ENCODE measurements at places on chromosomes 16 and 17.
A peak's percentile ranks its signal among the peaks of the same experiment; 100 is the strongest.

DNA sequence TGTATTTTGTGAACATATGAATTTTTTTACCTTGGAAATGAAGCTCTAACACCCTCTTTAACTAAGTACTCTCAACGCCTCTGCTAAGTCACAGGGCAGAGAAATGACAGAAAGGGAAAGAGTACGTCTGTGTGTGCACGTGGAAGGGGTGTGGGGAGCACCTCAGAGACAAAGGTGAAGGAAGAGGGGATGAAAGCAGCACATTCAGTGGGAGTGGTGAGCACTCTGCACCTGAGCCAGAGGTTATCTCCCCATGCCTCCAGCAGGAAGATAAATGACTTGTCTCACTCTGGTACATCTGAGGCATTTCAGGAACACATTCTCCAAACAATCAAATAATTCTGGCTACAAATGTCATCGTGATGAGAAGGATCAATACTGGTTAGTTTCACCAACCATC lies 15.0 kb downstream of the GNA13 start:
- DNase-seq: no peak

DNA sequence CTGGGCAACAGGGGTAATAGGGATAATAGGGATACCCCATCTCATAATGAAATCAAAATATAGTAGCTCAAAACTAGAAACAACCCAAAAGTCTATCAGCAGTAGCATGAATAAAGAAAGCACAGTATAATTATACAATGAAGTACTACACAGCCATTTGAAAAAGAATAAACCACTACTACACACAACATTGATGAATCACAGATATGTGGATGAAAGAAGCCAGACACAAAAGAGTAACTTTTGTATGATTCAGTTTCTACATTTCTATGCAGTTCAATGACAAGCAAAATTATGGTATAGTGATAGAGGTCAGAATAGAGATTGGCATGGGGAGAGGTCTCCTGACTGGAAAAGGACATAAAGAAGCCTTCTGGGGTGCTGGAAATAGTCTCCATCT lies 2.8 kb upstream of the HOXB13 start:
- no peak for DNase-seq

- no peak for DNase-seq
These were observed 33.4 kb downstream of the CDH13 start for GRCh38 chr16:82660075-82660645.

- no peak for DNase-seq
These were observed 31.4 kb downstream of the WWP2 start for GRCh38 chr16:69793526-69793925.

DNA sequence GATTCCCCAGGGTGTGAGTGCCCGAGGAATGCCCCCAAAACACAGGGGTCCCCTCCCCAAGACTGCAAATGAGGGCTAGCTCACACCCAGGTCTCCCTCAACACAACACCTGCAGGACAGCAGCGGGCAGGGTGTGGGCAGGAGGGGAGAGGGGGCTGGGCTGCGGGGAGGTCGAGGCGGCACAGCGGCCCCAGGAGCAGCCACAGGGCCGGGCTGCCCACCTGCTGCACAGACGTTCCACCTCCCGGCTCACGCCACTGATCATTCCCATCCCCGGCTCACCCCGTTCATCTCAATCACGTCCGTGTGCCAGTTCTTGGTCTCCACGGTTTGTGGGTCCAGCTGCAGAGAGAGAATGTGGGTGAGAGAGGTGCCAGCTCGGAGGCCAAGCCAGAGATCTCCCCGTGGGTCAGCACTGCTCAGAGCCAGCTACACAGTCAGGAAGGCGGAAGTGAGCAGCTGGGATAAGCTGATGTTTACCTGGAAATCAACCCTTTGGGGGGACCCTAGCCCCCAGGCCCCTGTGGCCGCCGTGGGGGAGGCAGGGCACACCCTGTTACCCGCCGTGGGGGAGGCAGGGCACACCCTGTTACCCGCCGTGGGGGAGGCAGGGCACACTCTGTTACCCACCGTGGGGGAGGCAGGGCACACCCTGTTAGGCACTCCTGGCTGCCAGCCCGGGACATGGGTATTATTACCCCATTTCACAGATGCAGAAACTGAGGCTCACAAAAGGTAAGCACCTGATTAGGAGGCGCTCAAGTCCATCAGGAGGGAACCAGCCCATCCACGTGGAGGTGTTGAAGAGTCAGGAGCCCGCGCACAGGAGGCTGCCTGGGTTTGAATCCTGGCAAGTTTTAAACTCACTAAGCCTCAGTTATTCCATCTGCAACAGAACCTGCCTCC lies 16.1 kb downstream of the TIMM22 start:
- DNase-seq: no peak

DNA sequence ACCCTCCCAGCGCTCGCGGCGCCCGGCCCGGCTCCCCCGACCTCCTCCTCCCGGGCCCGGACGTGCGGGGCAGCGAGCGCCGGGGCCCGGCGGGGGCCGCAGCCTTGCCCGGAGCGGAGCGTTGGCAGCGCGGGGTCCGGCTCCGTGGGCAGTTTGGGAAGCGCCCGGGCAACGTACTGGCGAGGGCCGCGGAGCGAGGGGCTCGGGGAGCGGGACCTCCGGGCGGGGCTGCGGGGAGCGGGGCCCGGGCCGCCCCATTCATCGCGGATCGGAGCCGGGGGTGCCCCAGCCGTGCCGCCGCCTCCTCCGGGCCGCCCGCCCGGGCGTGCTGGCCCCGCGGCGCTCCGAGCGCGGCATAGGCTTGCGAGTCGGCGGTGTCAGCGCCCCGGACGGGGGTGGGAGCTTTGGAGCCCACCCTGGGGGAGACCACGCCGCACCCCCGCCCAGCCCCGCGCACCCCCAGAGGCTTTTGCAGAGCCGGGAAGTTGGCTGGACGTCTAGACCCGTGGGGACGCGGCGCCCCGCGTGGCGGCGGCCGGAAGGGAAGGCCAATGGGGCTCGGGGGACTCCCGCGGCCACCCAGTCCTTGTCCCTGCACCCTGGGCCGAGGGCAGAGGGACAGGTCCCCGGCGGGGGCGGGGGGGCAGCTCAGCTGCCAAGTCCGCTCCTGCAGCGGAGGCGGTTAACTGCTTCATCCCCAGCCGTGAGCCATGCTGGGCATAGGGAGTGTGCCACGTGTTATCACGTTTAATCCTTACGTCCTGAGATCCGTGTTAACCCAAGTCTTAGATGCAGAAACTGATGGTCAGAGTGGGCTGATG lies 852 bp downstream of the ZNF469 start:
- no peak for DNase-seq

- no peak for DNase-seq
These were observed 58.5 kb downstream of the HS3ST3B1 start for GRCh38 chr17:14359163-14360020.

DNA sequence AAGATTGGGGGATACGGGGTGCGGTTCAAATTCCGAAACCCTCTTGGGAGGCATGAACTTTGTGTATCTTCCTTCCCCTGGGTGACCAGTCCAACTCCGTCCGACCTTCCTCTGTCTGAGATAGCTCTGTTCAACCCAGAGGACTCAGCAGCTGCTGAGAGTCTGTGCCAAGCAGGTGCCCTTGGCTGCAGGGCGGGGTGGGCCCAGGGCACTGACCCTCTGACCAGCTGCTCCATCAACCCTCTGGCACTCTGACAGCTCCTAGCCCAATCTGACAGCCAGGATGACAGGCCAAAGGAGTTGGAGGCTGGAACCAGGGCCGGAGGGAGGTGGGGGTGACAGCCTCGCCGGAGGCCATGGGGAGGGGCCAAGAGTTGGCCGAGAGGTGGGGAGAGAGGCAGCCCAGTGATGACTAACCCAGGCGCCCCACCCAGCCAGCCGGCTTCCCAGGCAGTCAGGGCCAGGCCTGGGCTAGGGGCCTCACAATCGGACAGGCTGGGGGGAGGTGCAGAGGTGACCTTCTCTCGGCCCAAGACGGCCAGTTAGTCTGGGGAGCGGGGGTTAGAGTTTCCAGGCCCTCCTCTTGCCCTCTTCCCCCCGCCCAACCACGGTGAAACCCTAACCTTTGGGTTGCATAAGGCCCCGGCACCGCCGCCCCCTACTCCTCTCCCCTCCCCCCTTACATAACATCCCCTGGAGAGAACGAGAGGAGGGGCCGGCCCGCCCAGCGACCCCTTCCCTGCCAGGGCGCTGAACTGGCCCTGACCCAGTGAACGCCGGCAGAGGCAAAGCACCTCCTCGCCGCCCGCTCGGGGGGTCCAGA lies 5.0 kb upstream of the TLCD2 start:
- DNase-seq: peak; percentile 46

- DNase-seq: peak; percentile 44
These were observed 53.2 kb downstream of the NT5M start for GRCh38 chr17:17356149-17356930.

DNA sequence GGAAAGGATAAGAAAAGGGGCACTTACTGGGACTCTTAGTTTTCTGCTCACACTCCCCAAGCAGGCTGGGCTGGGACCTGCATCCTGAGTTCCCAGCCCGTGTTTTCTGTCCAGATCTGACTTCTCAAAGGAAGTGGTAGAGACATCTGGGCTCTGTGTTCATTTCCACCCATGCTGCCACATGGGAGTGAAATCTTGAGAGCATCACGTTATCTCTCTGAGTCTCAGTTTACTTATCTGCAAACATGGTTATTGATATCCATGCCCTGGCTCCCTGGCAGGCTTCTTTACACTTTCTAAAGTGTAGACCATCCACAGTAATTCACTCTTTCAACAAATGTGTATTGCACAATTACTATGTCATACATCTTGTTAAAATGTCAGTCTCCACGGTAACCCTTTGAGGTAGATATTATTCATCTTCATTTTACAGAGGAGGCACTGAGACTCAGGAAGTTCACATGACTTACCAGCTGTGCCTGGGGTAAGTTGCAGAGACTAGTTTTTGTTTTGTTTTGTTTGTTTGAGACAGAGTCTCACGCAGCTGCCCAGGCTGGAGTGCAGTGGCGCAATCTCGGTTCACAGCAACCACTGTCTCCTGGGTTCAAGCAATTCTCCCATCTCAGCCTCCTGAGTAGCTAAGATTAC lies 3.4 kb downstream of the ZNF688 start:
- DNase-seq: no peak

DNA sequence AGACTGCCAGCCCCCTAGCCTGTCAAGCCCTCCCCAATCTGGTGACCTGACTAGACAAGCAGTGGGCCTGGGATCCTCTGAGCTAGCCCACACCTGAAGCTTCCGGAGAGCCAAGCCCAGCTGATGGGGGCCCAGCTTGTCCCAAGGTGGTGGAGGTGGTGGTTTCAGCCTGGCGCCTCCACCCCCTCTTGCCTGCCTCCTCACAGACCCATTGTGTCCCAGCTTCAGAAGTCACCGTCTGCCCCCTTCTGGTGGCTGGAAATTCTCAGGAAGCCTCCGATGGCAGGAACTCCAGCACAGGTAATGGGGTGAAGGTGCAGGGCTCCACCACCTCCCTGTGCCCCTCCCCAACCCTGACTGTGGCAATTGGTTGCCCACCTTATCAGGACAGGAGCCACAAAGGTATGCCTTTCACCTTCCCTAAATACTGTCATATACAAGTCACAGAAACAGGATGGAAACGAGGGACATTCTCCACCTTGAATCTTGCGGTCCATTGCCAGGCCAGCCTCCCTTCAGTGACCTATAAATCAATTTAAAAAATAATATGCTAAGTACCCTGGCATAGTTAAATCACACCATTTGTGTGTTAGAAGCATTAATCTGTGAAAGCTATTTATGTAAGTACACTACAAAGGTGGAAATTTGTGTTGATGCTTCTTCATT lies 66.0 kb upstream of the ZNF423 start:
- peak; percentile 58 for DNase-seq

Data from NCI-H446 (cell line).